ENCODE measurements at places on chromosomes 13 and 19.
A peak's percentile ranks its signal among the peaks of the same experiment; 100 is the strongest.

- no peak for DNase-seq
Observed at GRCh38 chr13:101511161-101511560, 58.7 kb downstream of the ITGBL1 start.

DNA sequence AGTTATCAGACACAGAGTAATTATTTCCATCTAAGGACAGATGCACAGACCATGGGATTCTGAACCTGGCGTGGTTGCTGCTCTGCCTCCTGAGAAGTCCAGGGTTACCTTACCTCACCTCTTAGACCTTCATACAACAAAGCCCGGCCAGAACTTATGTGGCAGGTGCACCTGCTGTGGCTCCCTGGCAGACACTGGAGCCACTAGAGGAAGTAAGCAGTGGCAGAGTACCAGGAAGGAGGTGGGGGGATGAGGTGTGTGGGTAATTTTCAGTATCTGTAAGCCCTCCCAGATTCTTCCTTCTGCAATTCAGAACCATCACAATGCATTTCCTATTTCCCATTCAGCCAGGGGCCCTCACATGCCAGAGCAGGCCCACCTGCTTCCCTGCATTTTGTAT, 106.1 kb upstream of the DOCK9 start:
- DNase-seq: no peak

- peak; percentile 53 for DNase-seq
Observed at GRCh38 chr19:47765523-47766358, 12.8 kb upstream of the SELENOW start.

- DNase-seq: no peak
Observed at GRCh38 chr19:4446704-4447200, 10.8 kb downstream of the UBXN6 start.

DNA sequence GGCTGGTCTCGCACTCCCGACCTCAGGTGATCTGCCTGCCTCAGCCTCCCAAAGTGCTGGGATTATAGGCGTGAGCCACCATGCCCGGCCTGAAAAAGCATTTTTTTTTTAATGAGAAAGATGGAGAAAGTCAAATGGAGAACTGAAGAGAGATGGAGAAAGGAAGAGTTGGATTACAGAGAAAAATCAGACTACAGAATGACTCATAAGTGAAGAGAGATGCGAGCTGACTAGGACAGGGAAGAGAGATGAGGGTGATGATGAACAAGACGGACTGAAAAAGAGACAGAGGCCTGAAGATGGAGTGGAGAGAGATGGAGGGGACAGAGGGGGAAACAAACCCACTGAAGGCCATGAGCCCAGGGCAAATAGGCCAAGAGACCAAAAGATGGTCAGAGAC, 1.5 kb downstream of the DHX34 start:
- peak; percentile 4 for DNase-seq

- no peak for DNase-seq
Observed at GRCh38 chr13:51885651-51886050, 23.9 kb downstream of the CCDC70 start.

- peak; percentile 61 for DNase-seq
Observed at GRCh38 chr19:55642153-55643002, 1.1 kb upstream of the ZNF581 start.

All from activated CD4-positive, alpha-beta T cell treated with anti-CD3 and anti-CD28 coated beads for 48 hours (primary cell).